ENCODE measurements at places on chromosomes 16 and 17.

DNA sequence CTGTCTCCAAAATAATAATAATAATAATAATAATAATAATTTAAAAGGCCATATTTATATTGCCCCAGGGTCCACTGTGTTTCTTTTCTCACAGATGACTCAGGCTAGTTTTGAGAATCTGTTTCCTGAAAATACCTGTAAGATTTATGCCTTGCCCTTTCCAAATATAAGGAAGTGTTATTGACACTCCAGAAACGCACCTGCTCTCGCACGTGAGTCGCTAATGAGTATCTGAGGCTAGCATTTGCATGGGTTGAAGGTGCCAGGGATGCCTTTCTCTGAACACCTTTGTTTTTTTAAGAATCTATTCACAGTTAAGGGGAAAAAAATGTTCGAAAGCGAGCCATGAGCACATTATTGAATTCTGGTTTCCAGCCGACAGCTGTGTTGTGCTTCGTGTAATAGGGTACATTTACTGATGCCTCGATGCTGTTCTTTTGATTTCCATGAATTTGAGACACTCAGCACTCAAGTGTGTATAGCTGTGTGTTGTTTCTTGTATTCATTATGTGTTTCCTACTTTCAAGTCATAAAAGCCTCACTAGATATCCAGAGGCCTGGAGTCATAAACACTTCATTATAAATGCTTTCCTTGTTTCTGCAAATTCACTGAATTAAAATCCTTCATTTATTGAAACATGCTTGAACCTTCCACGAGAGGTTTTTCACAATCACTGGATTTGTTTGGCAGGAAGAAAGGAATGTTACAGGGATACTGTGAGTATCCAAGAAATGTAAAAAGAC, 45.0 kb upstream of the NOL11 start:
- DNase-seq, result no peak

- no peak for DNase-seq
Observed at GRCh38 chr16:86929057-86929871, 350.9 kb downstream of the FOXL1 start.

DNA sequence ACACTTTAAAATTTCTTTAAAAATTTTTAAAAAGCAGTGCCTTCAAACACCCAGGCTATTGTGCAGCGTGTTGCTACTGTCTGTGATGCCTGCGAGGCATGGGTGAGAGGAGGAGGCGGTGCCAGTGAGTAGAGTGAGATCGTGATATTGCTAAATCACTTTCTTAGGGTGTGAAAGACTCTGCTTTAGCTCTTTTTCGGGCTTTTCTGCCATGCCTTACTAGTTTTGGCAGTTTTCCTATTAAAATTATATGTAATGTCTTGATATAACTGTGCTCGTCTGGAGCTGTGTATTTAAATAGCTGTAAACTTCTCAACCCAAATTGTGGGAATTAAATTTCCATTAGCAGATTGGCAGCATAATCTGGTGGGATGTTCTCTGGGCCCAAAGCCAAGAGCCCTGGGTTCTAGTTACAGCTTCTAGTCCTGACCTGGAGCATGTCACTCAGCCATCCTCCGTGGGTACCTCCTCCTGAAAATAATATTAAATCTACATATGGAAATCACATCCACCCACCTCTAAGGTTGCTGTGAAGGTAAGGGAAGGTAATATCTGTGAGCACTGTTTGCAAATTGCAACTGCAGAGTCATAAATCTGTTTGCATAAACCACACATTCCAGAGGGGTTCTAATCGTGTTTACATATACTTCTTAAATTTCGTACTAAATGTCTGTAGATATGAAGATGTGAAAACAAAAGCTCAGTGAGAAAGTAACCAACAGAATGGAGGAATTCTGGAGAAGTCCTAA, 264.3 kb upstream of the CACNG5 start:
- DNase-seq, result no peak

DNA sequence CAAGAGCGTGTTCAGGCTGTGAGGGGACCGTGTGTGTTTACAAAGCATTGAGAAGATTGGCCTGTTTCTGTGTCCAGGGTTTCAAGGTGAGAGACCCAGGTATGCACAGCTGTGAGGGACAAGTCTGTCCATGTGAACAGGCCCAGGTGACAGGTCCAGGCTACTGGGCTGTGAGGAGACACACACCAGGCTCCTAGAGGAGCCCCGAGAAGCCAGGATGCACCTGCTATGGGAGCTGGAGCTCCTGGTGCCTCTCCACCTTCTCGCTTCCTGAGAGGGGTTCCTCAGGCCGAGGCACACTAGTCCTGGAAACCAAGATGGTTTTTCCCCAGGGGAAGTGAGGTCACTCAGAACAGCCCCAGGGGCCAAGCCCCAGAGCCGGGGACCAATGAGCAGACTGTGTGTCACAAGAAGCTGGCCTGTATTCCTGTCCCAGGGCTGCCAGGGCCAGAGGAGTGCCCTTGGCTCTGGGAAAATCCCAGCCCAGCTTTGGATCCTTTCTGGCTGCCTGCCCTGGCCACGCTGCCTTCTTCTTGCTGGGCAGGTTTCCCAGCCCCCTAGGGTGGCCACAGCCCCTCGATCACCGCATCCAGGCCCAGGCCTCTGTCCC, 153.4 kb upstream of the PLCG2 start:
- DNase-seq, result no peak

DNA sequence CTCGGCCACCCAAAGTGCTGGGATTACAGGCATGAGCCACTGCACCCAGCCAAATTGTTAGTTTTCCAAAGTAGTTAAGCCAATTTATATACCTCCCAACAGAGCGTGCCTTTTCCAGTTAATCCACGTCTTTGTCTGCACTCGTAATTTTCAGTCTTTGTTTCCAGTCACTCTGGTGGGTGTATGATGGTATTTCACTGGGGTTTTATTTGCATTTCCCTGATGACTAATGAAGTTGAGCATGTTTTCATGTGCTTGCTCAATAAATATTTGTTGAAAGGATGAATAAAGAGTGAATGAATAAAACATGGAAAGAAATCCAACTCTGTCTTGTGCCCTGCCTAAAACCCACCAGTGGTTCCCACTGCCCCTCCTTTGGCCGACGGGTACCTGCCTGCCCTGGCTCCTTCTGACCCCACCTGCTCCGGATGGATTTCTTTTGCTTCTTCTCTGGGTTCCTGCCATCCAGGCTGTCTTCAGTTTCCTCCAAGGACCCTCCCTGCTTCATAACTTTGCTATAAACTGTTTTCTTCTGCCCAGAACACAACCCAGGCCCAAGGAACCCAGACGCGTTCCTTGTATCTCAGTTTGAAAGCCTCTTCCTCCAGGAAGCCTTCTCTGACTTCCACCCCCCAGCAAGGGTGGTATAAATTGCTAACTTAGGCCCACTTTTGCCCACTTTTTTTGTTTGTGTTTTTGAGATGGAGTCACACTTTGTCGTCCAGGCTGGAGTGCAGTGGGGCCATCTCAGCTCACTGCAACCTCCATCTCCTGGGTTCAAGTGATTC, 3.0 kb upstream of the ABCC1 start:
- no peak for DNase-seq

GRCh38 chr17:31198026-31198425, 99.0 kb downstream of the OMG start:
- no peak for DNase-seq

GRCh38 chr17:68029512-68030215, 5.9 kb upstream of the KPNA2 start:
- no peak for DNase-seq
